DMS79 (cell line): ENCODE measurements at places on chromosomes 6 and 20.

- no peak for DNase-seq
Measured at GRCh38 chr6:17959302-17959701, 28.1 kb downstream of the KIF13A start.

DNA sequence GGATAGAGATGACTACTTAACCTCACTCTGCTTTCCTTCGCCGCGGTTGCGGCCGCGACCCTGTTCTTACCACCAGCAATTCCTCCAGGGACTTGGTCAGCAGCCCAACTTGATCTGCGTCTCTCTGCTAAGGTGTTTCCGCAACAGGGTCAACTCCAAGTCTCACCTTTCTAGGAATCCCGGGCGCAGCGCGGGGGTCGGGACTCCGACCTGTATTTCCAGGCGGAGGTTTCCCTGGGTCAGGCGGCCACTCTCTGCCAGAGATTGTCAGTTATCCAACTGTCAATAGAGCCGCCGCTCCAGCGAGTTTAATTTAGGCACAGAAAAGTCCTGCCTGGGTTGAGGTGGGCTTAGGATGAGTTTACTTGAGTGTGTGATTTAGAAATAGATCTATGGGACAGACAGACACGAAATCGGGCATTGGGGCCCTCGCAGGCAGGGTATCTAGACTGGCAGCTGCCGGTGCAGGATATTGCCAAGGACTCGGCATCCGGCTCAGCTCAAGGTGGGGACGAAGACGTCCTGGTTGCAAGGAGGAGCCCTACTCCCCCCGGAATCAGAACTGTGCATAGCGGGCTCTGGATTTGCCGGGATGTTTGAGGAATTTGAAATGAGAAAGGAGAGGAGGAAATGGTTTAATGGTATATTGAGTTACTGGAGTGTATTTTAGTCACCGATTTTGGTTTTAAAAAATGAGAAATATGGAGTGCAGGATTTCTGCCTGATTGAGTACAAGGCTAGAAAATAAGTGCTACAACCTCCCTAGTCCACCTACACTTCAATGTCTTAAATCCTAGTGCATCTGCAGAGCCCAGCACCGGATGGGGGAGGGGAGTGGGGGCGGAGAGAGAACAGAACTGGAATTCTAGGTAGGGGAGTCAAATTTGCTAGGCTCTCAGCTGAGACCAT is 23.7 kb downstream of the POM121L2 start:
- no peak for DNase-seq

DNA sequence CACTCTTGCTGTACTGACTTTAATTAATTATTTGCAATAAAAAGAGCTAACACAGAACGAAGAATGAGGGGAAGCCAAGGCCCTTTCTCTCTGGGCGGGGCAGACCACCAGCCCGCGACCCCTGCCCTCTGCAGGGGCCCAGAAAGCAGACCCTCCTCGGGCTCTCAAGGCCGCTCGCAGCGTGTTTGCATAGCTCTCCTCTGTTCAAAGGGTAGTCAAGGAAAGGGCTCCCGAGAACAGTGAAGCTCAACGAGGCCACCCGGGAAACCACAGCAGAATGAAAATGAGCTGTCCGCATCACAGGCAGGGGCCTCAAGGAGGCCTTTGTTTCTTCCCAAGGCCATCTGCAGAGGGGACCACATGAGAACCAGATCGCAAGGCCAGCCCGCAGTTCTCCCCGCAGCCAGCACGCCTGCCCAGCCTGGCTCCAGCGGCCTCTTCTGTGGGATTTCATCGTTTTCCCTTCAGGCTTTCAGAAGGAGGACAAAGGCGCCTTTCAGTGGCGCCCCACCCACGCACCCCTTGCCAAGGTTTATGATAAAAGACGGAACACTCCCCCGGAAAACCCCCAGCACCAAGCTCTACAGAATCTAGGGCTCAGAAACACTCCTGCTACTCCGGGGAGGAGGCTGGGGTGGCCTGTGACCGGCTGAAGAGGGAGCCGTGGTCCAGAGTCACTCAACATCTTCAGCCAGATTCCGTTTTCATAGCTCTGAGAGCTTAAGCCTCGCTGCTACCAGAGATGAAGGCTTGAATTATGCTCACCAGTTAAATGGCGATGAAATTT is 25.3 kb downstream of the ACSS1 start:
- peak; percentile 7 for DNase-seq

DNA sequence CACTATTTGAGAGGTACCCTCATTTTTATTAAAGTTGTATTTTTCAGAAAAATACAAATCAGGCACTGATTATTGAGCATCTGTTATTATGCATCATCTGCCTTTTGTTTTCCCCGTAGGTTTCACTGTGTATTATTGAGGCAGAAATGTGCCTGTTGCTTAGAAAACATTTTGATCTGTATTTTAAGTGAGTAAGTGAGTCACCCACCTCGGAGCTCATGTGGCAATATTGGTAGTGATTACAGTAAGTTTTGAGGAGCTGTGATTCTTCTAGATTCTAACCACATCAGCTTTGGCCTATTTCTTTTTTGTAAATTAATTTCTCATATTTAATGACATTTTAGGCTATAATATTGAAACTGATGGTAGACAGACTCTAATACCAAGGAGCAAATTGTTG is 59.6 kb upstream of the LAMP5 start:
- DNase-seq, result no peak

GRCh38 chr6:132282696-132283095 is 118.6 kb downstream of the MOXD1 start:
- DNase-seq, result no peak

DNA sequence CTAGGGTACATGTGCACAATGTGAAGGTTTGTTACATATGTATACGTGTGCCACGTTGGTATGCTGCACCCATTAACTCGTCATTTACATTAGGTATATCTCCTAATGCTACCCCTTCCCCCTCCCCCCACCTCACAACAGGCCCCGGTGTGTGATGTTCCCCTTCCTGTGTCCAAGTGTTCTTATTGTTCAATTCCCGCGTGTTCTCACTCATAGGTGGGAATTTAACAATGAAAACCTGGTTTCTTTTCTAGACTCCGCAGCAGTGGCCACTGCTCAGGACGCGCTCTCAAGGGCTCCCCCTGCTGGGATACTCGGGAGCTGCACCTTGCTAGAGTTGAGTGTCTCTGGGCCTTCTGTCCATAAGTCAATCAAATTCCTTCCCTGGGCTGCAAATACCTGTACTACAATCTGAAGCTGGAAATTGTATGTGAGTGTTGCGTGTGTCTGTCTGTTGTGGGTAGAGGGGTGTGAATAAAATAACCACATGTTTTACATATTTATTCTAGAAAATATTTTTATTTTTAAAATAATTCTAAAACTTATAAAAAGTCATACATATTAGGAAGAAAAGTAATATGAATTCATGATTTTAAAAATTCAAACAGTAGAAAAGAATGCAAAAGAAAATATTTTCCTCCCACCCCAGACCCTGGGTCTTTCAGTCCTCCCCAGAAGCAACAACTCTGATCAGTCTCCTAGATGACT is 8.2 kb upstream of the CEP250 start:
- DNase-seq, result peak; percentile 56

- no peak for DNase-seq
Measured at GRCh38 chr20:64167676-64168075, 3.4 kb downstream of the MYT1 start.
